RCC 7860 (cell line): ENCODE measurements at places on chromosomes 12 and 14.

- no peak for DNase-seq
These were observed 12.4 kb upstream of the PRKAG1 start for GRCh38 chr12:49030714-49031572.

DNA sequence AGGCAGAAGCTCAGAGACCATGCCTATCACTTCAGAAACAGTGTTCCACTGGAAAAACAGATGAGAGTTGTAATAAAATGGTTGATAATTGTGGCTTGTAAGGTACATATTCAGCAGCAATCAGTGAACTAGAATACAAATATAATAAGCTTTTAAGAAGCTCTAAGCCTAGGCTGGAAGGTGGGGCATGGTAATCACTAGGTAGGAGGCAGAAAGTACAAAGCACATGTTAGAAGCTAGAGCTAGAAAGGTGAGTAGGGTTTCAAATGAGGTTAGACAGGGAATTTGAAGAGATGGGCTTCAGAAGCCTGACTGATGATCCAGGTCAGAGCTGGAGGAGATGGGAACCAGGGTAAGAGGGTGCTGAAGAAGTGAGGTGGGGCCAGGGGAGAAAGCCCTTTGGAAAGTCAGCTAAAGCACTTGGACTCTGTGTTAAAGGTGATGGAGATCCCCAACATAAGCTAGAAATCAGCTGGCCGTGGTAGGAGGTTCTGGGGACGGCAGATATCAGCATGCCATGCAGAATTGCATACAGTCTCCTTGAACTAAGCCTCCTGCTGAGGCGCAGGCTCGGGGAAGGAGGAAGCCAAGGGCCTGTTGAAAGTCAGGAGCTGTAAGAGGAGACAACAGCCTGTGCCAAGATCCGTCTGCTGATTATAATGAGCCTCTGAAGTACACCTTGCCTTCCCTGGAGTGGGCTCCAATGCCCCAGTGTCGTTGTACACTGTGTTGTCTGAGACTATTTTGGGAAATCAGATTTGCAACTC lies 659.4 kb downstream of the BCL11B start:
- DNase-seq = no peak

DNA sequence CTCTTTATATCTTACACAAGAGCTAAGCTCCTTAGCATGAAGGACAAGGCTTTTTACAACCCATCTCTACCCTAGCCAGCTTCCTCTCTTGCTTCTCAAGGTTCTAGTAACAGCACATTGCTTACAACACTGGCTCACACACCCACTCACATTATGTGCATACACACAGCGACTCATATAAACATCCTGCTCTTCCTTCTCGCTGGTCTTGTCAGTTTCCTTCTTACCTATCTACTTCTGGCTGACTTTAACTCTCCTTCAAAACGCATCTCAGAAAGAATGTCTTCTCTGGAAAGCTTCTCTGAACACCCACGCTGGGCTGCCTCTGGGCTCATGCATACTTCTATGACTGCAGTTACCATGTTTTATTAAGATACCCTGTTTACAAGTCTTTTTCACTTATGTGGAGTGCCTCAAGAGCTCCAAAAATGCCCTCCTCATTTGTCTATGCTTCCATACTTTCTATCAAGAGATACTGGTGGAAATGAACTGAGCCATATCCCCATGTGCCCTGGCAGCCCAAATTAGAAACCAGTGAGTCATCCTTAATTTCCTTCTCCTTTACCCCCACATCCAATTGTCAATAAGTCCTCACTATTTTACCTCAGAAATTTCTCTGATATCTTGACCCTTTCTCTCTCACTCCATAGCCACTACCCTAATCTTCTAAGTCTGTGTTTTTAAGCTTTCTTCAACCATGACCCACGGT lies 126.9 kb upstream of the KRAS start:
- DNase-seq = no peak

GRCh38 chr12:131808744-131809371 lies 19.3 kb upstream of the MMP17 start:
- DNase-seq = no peak

GRCh38 chr12:53474819-53475218 lies 22.9 kb downstream of the PCBP2 start:
- DNase-seq = no peak

DNA sequence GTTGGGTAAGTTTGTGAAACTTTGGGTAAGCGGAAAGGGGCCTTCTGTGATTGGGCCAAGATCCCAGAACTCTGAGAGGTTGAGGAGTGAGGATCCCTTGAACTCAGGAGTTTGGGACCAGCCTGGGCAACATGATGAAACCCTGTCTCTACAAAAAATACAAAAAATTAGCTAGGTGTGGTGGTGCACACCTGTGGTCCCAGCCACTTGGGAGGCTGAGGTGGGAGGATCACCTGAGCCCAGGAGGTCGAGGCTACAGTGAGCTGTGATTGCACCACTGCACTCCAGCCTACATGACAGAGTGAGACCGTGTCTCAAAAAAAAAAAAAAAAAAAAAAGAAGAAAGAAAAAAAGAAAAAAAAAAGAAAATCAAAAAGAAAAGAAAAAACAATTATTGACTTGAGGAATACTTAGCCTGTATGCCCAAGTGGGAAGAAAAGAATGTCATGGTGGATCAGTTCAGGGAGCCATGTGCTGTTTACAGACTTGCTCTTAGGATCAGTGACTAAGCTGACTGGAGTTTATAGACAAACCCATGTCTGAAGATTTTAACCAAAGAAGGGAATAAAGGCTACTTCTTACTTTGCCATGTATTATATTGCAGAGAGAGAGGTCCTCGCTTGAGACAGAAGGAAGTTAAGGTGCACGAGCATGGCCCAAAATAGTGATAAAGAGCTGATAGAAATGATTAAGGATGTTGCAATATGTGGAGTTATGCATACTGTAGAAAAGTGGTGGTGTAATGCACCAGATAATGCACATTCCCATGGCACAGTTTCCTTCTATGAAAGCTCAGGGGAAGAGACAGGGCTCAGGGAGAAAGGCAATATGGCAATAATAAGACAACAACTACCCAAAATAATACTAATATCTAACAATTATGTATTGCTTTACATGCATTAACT lies 881 bp downstream of the HSD17B6 start:
- no peak for DNase-seq

GRCh38 chr14:59591641-59592370 lies 15.2 kb upstream of the CCDC175 start:
- DNase-seq = no peak

DNA sequence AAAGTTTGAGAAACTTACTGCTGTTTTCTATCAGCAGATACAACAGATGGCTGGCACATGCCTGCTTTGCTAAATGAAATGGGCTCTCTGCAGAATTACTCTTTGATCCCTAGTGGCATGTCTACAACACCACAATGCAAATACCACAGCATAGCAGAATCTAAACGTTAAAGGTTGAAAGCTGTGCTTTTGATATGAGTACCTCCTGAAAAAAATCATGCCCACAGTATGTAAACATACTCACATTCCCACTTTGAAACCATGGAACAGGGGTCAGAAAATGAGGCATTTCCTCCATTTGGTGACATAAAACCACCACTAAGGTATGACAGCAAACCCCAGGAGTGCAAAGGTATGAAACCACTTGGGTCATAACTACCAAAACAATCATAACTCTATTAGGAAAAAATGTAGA lies 7.5 kb downstream of the WIF1 start:
- DNase-seq = no peak

GRCh38 chr12:56330936-56331490 lies 2.8 kb downstream of the PAN2 start:
- no peak for DNase-seq

DNA sequence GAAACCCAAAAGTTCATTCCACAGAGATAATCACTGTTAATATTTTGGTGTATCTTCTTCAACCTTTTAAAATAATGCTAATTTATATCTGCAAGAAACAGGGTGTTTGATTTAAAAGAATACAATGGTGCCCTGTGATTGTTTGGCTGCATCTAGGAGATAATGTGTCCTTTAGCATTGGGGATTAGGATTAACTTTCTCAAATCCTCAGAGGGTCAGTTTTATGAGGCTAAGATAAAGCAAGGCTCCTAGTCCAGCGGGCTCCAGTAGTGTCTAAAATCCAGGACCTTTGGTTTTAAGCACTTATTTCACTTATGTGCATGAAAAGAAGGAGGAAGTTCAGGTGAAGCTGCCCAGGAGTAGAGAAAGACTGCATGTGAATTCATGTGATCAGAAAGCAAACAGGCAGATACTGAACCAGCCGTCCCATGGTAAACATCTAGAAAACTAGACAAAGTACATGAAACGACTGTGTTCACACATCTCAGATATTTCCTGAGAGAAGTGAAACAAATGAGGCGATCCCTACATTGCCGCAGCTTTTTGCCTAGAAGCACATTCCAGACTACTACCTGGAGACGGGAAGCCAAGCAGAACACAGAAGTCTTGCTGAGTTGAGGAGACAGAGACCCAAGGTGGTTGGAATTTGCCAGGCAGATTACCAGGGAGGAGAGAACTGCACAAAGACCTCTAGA lies 129.1 kb upstream of the MAX start:
- no peak for DNase-seq

DNA sequence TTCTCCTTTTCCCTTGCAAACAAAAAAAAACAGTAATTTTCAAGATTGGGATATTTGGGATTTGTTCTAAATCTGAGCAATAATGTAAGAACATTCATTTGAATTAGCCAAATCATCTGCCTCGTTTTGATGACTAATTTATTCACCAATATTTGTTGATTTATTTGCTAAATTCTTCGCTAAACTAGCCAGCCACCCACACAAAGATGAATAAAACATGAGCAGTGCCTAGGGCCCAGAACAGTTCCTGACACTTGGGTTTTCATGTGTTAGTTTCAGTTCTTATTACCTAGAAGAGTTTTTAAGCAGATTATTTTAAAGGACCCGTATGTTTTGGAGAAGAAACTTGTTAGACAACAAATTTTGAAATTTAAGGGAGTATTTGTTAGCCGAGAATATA lies 1.4 kb downstream of the ETNK1 start:
- no peak for DNase-seq

- no peak for DNase-seq
These were observed 9.1 kb upstream of the RPAP3 start for GRCh38 chr12:47714826-47715386.

DNA sequence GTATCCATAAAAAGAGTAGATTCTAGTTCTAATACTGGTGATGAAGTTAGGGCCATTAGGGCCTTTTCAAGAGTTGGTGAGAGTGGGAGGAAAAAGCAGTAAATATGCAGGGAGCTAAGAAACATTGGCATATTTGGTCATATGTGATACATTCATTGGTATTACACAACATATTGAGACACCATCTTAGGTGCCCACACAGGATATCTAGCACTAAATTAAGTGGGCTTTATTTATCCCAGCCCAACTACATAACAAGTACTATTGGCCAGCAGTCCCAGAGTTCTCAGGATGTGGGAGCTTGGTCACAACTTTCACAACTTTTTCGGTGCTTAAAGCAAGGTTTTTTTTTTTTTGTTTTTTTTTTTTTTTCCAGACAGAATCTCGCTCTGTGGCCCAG lies 2.0 kb upstream of the ING4 start:
- DNase-seq = no peak

GRCh38 chr12:47433876-47434275 lies 272.0 kb downstream of the RPAP3 start:
- DNase-seq = no peak

GRCh38 chr12:74781991-74782485 lies 244.4 kb downstream of the ATXN7L3B start:
- DNase-seq = no peak

DNA sequence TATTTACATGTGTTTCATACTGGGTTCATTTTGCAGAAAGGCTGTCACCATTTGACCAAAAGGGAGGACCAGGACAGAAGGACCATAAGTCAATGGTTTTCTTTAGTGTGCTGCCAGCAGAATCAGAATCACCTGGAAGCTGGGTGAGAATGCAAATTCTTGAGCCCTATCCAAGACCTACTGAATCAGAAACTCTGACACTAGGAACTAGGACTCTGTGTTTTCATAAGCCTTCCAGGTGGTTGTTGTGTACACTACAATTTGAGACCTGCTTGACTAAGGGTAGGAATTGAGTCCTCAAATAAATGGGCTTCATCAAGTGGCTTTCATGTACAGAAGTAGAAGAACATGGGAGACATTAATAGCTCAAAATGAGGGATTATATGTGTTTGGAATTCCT lies 32.2 kb downstream of the PDE6H start:
- DNase-seq = no peak

- DNase-seq = no peak
These were observed 389.7 kb upstream of the FAR2 start for GRCh38 chr12:28759333-28759732.

DNA sequence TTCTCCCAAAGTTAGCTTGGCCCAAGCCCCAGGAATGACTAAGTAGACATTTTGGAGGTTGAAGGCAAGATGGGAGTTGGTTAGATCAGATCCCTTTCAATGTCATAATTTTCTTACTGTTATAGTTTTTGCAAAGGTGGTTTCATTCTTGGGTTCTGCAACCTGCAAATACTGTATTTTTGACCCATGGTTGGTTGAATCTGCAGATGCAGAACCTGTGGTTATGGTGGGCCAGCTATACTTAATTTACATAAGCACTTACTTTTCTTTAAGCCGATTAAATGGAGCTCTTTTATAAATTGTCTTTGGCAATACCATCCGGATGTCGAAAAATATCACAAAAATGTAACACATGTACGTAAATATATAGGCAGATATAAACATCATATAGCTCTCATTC lies 25.6 kb downstream of the LEMD3 start:
- no peak for DNase-seq

DNA sequence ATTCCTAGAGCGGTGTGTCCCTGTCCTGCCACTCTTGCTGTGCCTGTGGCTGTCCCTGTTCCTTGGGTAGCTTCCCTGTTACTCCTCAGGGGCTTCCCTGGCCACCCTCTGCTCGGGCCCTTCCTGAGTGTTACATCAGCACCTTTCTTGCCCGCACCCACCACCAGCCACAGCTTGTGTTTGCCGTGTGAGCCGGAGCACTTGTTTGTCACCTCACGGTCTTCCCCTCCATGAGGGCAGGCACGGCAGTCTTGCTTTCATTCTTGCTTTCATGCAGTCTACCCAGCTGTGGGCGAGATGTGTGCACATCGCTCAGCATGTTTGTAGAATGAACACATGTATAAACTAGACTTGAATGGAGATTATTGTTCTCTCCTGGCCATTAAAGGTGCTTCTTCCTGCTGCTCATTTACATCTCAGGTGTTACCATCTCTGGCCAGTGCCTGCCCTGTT lies 42.0 kb downstream of the TRAF3 start:
- no peak for DNase-seq

DNA sequence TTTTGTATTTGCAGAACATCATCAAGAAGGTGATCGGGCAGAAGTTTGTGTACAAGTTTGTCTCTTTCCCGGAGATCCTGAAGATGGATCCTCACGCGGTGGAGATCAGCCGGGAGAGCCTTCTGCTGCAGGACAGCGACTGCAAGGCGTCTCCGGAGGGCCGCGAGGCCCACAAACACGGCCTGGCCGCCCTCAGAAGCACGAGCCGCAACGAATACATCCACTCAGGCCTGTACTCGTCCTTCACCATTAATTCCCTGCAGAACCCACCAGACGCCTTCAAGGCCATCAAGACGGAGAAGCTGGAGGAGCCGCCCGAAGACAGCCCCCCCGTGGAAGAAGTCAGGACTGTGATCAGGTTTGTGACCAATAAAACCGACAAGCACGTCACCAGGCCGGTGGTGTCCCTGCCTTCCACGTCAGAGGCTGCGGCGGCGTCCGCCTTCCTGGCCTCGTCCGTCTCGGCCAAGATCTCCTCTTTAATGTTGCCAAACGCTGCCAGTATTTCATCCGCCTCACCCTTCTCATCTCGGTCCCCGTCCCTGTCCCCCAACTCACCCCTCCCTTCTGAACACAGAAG lies 52.8 kb downstream of the ELK3 start:
- no peak for DNase-seq
